ENCODE measurements at places on chromosomes 13 and 19.

DNA sequence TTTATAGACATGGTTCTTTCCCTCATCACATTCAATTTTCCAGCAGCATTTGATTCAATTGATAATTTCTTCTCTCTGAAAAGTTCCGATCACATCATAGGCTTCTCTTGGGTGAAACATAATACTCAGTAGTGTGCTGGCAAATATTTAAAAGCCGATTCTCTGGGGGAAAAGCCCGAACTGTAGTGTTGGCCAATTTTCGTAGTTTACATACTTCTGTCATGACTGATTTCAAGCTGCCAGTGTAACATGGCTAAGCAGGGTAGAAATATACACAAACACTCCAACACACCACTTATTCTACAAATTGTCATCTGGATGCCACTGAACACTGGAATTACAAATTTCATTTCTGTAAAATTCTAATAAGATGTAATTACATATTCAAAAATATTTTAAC, 56.1 kb upstream of the FREM2 start:
- no peak for DNase-seq

GRCh38 chr13:97283888-97284287, 61.8 kb downstream of the MBNL2 start:
- DNase-seq: no peak

GRCh38 chr19:11538232-11539036, at the start of gene CNN1:
CNN1 (plus strand) TSS chr19:11538851; CDS start chr19:11538928, 77 bp downstream.
- peak; percentile 95 for DNase-seq

DNA sequence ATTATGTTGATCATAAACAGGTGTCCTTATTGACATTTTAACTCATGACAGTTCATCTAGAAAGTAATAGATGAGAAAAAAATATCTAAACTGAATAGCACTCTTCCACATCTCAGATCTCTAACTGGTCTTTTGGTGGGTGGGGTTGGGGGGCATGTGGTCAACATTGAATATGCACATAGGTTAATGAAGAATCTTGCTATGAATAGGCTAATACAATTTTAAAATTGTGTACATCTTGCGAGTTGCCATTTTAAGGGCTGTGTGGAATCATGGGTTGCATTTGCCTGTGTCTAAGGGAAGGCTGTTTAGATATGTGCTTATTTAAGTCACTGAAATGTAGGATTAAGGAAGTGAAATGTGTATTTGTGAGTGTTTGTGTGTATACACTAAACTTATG, 346.0 kb downstream of the ITGBL1 start:
- no peak for DNase-seq

DNA sequence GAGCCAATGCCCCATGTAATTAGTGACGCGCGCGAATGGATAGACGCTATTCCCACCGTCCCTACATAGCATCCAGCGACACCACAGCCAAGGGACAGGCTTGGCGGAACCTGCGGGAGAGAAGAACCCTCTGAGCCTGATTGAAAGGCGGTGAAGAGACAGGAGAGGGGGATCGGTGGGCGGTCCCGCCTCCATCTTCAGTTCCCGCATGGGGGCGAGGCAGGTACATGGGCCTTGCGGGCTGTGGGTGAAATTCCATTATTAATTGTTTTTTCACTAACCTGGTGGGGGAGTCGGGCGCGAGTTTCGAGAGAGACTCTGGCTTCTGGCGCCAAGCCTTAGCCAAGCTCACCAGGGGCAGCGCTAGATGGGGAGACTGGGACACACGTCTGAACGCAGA, 8.4 kb upstream of the TEX101 start:
- no peak for DNase-seq

- no peak for DNase-seq
Observed at GRCh38 chr19:39434123-39435076, 1.3 kb downstream of the RPS16 start.

GRCh38 chr13:91145571-91146205, 201.8 kb upstream of the MIR17HG start:
- no peak for DNase-seq

DNA sequence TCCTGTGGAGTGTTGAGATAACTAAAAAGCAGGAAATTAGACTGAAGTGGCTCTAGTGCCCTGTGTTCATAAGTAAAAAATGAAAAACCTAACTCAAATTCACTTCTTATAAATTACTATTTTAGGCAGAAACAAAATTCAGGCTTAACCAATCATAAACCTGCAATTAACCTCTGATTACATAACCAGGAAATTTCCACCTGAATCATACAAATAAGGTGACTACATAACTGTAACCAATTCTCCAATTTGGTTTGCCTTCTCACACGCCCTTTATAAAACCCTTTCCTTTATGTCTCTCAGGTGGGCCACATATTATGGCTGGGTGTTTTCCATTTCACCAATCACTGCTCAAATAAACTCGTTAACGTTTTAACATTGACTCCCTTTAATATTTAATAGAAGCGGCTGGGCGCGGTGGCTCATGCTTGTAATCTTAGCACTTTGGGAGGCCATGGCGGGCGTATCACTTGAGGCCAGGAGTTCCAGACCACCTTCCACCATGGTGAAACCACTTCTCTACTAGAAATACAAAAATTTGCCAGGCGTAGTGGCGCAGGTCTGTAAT, 22.9 kb upstream of the ZNF724 start:
- DNase-seq: no peak

DNA sequence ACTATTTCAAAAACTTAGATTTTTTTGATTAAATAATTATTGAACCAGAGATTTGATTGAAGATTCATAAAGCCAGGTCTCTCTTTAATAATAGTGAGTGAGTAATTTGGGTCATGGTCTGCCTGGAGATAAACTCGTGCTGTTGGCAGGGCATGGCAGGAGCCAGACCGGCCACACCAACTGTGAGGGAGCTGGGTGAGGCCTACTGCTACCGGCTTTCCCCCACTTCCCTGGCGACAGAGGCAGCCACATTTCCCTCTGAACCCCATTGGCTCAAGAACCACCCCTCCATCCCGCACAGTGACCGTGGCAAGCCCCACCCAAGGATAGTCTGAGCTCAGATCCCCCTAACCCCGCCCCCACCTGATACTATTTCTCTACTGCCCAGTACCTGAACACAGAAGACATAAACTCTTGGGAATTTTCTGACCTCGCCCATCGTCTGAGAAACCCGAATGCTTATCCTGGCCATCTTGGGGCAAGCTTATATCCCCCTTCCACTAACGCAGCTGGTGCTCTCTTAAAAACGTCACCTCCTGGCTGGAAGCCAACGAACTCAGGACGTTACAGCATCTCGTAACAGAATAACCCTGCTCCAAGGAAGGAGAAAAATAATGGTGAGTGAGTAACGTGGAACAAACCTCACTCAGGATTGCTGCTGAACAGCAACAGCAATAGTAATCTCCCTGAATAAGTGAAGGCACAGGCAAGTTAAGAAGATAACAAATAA, 627.6 kb upstream of the PCDH9 start:
- no peak for DNase-seq

DNA sequence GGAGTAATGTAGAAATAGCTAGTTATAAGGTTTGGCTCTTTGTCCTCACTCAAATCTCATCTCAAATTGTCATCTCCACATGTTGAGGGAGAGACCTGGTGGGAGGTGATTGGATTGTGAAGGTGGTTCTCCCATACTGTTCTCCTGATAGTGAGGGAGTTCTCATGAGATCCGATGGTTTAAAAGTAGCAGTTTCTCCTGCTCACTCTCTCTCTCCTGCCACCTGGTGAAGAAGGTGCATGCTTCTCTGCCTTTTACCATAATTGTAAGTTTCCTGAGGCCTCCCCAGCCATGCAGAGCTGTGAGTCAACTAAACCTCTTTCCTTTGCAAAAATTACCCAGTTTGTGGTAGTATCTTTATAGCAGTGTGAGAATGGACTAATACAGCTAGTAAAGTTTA, 849.4 kb downstream of the DACH1 start:
- DNase-seq: peak; percentile 14

- DNase-seq: no peak
Observed at GRCh38 chr13:91144054-91144453, 203.4 kb upstream of the MIR17HG start.

DNA sequence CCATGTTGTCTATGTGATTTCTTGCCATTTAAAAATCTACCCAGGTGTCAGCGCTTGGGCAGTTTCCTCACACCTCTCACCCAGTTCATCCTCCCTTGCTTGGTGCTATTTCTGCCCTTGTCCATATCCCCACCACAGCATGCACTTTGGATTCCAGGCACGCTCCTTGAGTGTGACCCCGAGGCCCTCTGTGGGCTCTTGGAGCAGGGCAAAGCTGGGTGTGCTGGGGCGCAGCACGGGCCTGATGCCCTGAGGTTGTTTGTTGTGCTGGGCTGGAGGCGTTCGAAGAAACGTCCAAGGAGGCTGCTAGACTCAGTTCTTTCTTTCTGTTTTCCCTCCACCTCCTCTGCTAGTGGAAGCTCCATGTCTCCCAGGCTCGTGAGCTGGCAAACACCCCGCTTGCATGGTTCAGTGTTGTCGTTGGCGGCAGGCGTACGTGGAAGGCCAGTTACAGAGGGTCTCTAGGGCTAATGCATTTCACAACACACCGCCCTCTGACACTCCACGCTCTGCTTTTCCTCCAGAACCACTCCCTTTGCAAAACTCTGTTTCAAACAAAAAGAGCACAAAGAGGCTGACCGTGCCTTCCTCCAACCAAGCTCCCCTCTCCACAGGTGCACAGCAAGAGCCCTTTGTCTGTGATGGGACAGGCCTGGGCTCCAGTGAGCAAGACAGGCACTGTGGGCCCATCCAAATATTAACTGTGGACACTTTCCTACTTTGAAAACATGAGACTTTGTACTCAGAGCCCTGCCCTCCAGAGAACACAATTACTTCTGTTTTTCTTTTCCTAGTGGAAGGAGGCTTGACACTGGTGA, 117.7 kb upstream of the GJB6 start:
- peak; percentile 36 for DNase-seq

DNA sequence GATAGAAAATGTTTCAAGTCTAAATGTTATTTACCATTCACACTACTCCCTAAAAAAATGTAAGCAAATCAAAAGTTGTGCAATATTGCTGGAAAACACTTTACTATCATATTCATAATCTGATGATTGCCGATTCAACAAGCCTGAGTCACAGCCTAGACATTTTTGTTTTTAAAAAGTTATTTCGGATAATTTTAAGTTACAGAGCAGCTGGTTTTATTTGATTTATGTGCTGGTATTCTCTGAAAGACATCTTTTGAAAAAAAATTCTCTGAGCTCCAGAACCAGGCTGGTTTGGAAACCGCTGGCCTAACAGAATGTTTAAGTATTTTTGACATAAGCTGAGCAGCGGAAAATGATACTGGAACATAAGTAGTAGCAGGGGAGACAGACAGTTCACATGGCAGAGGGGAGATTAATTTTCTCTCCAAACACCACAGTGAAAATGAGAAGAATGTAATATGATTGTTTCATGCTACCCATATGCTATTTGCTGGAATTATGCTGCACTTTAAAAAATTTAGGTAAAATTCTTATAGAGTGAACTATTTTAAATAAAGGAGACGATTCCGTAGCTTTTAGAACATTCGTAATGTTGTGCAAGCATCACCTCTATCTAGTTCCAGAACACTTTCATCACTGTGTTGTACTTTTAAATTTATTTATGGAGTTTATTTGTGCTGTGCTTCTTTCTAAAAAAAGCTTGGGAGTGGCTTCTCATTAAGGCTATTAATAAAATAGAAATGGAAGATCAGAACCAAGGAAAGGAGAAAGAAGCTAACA, 36.1 kb downstream of the TBC1D4 start:
- no peak for DNase-seq

DNA sequence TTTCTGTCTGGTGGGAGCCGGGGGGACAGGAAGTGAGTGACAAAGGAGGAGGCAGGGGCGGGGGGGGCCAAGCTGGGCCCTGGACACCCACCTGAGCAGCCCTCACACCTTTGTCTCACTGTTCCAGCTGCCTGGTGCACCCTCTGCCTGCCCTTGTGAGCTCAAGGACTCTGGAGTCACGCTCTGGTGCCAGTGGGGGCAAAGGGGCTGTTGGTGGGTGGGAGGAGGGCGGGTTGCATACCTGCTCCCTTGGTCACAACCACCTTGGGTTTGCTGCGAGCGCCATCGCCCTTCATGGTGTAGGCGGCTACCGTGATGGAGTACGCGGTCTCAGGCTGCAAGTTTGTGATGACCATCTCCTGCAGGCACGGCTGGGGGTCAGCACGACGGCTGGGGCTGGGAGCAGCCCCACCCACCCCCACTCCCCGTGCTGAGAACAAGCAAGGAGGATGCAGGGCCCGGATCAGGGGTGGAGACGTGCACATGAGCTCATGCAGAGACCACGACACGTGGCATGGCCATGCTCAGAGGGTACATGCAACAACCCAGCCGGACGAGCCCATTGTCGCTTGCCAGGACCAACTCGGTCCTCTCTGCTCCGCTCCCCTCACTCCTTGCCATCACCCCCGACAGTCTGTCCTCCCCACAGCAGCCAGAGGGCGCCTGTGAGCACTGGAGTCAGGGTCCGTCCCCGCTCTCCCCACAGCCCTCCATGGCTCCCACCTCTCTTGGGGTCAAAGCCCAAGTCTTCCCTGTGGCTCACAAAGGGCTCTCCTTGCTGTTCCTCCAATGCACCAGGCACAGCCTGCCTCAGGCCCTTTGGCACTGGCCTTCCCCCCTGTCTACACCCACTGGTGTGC, 114.9 kb downstream of the PTPRS start:
- DNase-seq: peak; percentile 55

GRCh38 chr19:54281007-54281728, at the start of gene LILRB2:
LILRB2 (minus strand) TSS chr19:54281110; CDS start chr19:54280496, 614 bp downstream.
- DNase-seq: no peak

DNA sequence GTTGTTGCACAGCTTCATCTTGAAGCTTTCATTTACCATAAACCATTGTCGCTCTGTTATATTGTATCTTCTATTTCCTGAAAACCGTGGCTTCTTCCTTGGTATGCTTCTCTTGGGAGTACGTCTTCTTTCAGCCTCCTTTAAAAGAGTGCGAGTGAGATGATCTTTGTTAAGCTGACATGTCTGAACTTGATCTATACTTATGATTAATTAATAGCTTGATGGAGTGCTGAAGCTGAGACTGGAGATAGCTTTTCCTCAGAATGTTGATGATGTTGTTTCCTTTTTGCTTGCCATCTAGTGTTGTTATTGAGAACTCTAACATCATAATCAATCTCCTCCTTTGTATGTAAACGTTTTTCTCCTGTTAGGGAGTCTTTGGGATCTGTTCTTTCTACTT, 529.3 kb upstream of the SPRY2 start:
- DNase-seq: no peak

GRCh38 chr13:70714993-70715392, 606.7 kb upstream of the KLHL1 start:
- no peak for DNase-seq

GRCh38 chr19:40507892-40508291, 41.1 kb downstream of the SPTBN4 start:
- peak; percentile 59 for DNase-seq

DNA sequence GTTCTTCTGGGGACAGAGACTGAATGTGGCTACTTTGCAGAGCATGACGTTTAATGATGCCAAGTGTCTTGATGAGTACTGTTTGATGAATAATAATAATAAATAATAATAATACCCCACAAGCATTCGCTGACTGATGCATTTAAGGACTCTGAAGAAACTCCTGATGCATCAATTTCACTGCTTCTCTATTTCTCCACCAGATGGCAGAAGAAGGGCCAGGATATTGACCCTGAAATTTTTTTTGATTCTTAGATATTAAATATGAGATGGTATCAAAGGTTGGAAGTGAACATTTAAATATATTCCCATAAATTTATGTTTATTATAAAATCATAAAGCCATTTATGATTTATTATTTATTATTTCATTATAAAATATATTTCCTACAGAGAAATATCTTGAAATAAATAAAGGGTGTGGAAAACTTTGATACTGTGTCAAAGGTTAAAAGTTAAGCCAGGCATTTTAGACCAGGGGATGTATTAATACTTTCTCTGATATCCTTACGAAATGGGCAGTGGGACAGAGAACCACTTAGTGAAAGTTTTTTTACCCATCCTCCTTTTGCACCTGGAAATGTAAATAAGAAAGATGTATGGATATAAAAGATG, 170.9 kb downstream of the LACC1 start:
- DNase-seq: no peak

GRCh38 chr13:48849515-48849914, 126.2 kb upstream of the FNDC3A start:
- DNase-seq: no peak
